IMR-90 (cell line): ENCODE measurements at places on chromosomes 6 and 20. TPM values are rescaled to one million over a fixed set of nuclear protein-coding genes. Genes with fewer than 3 reads are reported as not detected.

GRCh38 chr20:16953858-16954257 lies 205.7 kb downstream of the OTOR start:
- H3K27me3 ChIP-seq: peaks cover 2% of the 10 kb centered on the region; the same call in 1 of the 2 replicates
- no peaks in the 10 kb centered on the region for H3K4me1 ChIP-seq
- H3K4me3 ChIP-seq: no peak overlapping the region
- no peak overlapping the region for H3K27ac ChIP-seq
- no peak for DNase-seq

DNA sequence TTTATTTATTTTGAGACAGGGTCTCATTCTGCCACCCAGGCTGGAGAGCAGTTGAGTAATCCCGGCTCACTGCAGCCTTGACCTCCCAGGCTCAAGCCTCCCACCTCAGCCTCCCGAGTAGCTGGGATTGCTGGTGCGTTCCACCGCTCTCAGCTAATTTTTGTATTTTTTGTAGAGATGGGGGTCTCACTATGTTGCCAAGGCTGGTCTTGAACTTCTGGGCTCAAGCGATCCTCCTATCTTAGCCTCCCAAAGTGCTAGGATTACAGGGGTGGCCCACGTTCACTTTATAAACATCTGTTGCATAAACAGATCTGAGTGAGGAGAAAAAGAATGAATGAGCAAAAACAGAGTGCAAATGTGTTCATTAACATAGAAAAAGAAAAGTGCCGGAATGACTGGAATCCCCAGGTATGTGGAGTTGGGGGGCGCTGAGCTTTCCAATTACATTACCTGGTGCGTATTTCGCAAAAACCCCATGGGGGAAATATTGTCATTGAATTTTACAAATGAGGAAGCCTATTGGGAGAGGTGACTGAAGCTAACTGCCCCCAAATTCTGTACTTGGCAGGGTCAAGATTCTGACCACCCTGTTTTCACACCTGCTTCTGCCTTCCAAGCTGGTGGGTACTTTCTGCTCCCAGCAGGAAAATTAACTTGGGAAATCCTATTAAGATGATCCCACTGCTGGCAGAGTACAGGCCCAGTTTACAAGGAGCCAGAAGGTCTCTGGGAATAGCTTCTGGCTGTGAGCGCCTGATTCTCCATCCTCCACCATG lies 207.7 kb upstream of the JARID2 start:
- H3K36me3 ChIP-seq: no peaks in the 10 kb centered on the region
- H3K27ac ChIP-seq: no peak overlapping the region
- DNase-seq: no peak

GRCh38 chr6:147643341-147644200 lies 135.1 kb downstream of the SAMD5 start:
- no peak for DNase-seq
- H3K36me3 ChIP-seq: no peaks in the 10 kb centered on the region
- H3K27me3 ChIP-seq: no peaks in the 10 kb centered on the region
- H3K4me3 ChIP-seq: no peak overlapping the region
- peaks cover 9% of the 10 kb centered on the region for H3K4me1 ChIP-seq
- no peak overlapping the region for H3K27ac ChIP-seq

- H3K4me3 ChIP-seq: no peak overlapping the region
- DNase-seq: no peak
- no peaks in the 10 kb centered on the region; the same call in 1 of the 2 replicates for H3K4me1 ChIP-seq
- H3K27me3 ChIP-seq: no peaks in the 10 kb centered on the region
- H3K36me3 ChIP-seq: 0 out of 2 replicates have a peak, but pooled peaks cover 2% of the 10 kb centered on the region
- no peak overlapping the region for H3K27ac ChIP-seq
Measured at GRCh38 chr6:13472976-13473767, 14.2 kb downstream of the GFOD1 start.

GRCh38 chr20:18727032-18727508 lies 86.5 kb upstream of the SCP2D1 start:
- no peak overlapping the region for H3K4me3 ChIP-seq
- H3K4me1 ChIP-seq: no peaks in the 10 kb centered on the region
- H3K27me3 ChIP-seq: no peaks in the 10 kb centered on the region
- DNase-seq: no peak

DNA sequence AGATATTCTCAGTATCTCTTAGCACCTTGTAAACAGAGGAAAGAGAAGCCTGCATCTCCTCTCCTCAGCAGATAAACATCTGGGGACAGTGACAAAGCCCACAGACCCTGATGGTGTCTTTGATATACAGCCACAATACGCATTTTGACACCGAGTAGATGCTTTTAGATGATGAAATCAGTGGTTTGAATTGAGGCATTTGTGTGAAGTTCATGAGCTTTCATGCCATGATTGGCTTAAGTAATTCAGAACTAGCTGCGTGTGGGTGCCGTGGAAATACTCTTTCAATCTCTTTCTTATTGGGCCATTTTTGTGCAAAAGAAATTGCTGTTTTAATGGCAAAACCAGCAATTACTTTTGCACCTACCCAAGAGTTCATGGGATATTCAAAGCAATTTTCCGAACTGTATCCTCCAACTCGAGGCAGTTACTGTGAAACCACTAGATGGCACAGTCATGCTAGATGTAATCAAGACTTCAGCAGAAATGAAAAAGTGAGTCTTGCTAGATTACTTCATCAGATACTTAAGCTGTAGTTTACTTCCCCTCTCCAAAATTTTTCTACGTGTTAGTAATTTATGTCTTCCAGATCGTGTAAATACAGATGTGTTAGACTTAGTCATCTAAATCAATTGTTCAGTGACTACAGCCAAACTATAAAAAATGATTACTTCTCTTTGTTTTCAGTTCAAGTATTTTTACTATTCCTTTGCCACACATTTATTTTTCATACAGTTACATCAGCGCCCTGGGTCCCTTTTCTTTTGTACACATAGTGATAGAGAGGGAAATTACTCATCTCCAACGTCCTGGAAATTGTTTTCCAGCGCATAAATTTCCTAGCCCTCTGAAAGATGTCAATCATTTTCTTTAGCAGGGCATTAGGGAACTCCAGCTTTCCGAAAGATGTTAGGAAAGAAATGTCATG lies 49.4 kb downstream of the IYD start:
- no peaks in the 10 kb centered on the region; the same call in 1 of the 2 replicates for H3K4me1 ChIP-seq
- peak; percentile 84 for DNase-seq
- no peaks in the 10 kb centered on the region for H3K36me3 ChIP-seq
- H3K27ac ChIP-seq: no peak overlapping the region
- H3K4me3 ChIP-seq: no peak overlapping the region

GRCh38 chr6:29628419-29629281 lies 4.3 kb downstream of the GABBR1 start:
- H3K36me3 ChIP-seq: peaks cover 2% of the 10 kb centered on the region; the same call in 1 of the 2 replicates
- H3K27me3 ChIP-seq: no peaks in the 10 kb centered on the region
- peak; percentile 73 for DNase-seq
- peak overlapping the region; percentile 63 for H3K4me3 ChIP-seq

GRCh38 chr6:42467651-42468050 lies 15.9 kb upstream of the TRERF1 start:
- no peaks in the 10 kb centered on the region for H3K4me1 ChIP-seq
- no peaks in the 10 kb centered on the region for H3K36me3 ChIP-seq
- H3K27me3 ChIP-seq: no peaks in the 10 kb centered on the region
- no peak overlapping the region for H3K27ac ChIP-seq

- peaks cover 46% of the 10 kb centered on the region for H3K4me1 ChIP-seq
- no peaks in the 10 kb centered on the region for H3K36me3 ChIP-seq
- DNase-seq: peak; percentile 43
- H3K4me3 ChIP-seq: no peak overlapping the region
- H3K27ac ChIP-seq: peak overlapping the region; percentile 40; the same call in 1 of the 2 replicates
- no peaks in the 10 kb centered on the region for H3K27me3 ChIP-seq
Measured at GRCh38 chr6:169161572-169162167, 92.0 kb downstream of the THBS2 start.

- no peaks in the 10 kb centered on the region for H3K4me1 ChIP-seq
- no peaks in the 10 kb centered on the region for H3K36me3 ChIP-seq
- DNase-seq: no peak
- no peak overlapping the region for H3K4me3 ChIP-seq
Measured at GRCh38 chr20:59817846-59818615, 115.4 kb downstream of the SYCP2 start.

DNA sequence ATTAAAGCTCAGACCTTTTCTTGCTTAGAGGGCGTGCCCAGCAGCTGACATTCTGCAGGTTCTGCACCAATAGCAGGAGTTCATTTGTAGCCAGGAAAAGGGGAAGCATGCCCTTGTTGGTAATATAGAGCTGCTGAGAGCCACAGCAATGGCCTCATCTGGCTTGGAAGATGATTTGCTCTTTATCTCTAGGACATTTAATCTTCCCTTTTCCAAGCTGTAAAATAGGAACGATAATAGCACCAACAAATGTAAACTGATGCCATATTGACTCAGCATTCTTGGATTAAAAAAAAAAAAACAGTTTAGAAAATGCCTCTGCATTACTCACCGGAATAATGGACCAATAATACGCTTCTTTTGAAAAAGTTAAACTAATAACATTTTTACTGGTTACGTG lies 93.4 kb upstream of the SLC2A12 start:
- peaks cover 4% of the 10 kb centered on the region for H3K4me1 ChIP-seq
- H3K36me3 ChIP-seq: no peaks in the 10 kb centered on the region
- peak overlapping the region; percentile 36; the same call in 1 of the 2 replicates for H3K27ac ChIP-seq
- peak; percentile 75 for DNase-seq
- no peak overlapping the region for H3K4me3 ChIP-seq

- no peak overlapping the region for H3K4me3 ChIP-seq
- H3K36me3 ChIP-seq: no peaks in the 10 kb centered on the region
- peak; percentile 12 for DNase-seq
- 0 out of 2 replicates have a peak, but pooled peaks cover 2% of the 10 kb centered on the region for H3K4me1 ChIP-seq
Measured at GRCh38 chr6:112594886-112595594, 247.9 kb downstream of the RFPL4B start.

- H3K27me3 ChIP-seq: no peaks in the 10 kb centered on the region
- DNase-seq: no peak
- no peak overlapping the region for H3K4me3 ChIP-seq
- peaks cover 10% of the 10 kb centered on the region for H3K4me1 ChIP-seq
- H3K36me3 ChIP-seq: peaks cover 33% of the 10 kb centered on the region
Measured at GRCh38 chr6:42239333-42239732, 21.7 kb upstream of the MRPS10 start.

DNA sequence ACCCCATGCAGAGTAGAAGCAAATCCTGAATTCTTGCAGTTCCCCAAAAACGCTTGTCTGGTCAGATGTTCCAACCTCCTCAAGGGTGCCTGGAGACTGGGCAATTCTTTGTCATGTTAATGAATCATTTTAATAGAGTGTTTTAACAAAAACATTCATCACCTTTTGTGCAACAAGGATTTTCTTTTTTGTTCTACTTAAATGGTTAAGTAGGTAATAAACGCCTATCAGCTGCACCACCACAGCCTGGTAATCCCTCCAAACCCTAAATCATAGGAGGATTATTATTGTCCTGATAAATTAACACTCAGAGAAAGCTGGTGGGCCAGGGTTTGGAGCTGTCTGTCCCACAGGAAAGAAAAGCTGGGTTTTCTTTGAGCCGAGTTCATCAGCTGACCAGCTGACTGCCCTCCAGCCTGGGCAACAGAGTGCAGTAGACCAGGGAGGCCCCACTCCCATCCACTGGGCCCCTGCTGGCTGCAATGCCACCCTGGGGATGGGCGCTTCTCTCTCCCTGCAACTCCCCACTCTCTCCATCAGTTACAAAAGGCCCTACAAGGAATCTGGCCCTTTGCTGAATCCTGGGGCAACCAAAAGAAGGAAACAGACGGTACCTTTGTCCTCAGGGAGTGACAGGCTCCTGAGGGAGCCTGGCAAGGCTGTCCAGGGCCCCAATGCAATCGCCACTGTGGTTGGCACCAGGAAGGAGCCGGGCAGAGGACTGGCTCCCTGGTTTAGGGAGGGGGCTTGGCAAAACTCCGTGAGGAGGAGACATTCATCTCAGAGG lies 23.1 kb upstream of the BMP7 start:
- H3K4me1 ChIP-seq: peaks cover 2% of the 10 kb centered on the region; the same call in 1 of the 2 replicates
- no peak overlapping the region for H3K4me3 ChIP-seq
- DNase-seq: peak; percentile 9
- H3K27me3 ChIP-seq: peaks cover 17% of the 10 kb centered on the region
- H3K27ac ChIP-seq: no peak overlapping the region
- no peaks in the 10 kb centered on the region for H3K36me3 ChIP-seq

DNA sequence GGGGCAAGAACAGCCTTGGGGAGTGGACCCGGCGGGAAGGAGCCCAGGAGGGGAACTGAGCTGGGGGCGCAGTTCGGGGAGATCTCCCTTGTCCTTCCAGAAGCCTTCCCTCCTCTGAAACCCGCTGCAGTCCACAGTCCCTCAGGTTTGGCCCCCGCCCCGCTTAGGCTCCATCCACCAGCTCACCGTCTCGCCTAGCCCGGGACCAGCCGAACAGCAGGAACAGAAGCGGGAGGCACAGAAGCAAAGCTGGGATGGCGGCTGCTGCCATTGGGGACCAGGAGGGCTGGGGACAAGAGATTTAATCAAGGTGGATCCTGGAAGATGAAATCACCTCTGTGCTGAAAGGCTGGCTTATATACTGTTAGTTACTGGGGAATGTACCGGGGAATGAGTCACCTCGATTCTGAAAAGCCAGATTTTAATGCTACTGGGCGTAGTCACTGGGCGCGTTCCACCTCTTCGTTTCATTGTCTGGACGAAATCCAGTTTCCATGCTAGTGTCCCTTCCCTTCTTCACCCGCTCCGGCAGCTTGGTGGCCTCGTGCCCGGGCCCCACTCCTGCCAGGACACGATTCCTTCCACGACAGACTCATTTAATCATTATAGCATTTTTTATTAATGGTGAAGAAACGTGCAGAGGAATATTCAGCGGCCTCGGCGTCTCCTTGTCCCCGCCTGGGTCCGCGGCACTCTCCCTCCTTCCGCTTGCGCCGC lies at the start of gene RAET1L:
RAET1L (minus strand) TSS at position 332 of the 717 bp plus-strand sequence; CDS start at position 271, 61 bp downstream.
- DNase-seq: peak; percentile 45
- H3K27ac ChIP-seq: no peak within 1 kb of the TSS
- peak within 1 kb of the TSS; percentile 15; the same call in 1 of the 2 replicates for H3K4me3 ChIP-seq
- peaks cover 3% of the 10 kb centered on the region; the same call in 1 of the 2 replicates for H3K4me1 ChIP-seq
- H3K36me3 ChIP-seq: no peaks in the 10 kb centered on the region

DNA sequence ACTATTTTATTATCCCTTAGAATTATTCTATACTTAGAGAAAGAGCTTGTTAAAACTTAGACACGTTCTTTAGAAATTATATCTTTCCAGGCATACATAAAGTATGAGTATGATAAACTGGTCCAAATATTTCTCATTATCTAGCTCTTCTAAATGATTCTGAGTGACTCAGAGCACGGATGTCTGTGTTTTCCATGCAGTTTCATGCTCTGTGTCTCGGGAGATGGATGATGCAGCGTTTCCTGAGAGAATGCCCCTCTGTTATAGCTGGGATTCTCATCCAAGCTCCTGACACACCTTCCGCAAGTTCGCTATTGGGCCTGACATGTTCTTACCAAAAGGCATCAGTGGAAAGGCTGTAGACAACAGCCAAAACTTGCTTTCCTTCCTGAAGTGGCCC lies 19.3 kb downstream of the SIRT5 start:
- H3K27ac ChIP-seq: no peak overlapping the region
- H3K4me3 ChIP-seq: no peak overlapping the region
- DNase-seq: peak; percentile 66
- H3K36me3 ChIP-seq: peaks cover 20% of the 10 kb centered on the region
- H3K4me1 ChIP-seq: peaks cover 2% of the 10 kb centered on the region; the same call in 1 of the 2 replicates
- H3K27me3 ChIP-seq: no peaks in the 10 kb centered on the region

Gene BPIFB2
- not detected in 2 replicates for total RNA-seq

Gene KCNK15
- not detected in 2 replicates for total RNA-seq

Gene LY86
- not detected in 2 replicates for total RNA-seq

Gene EPHA7
- not detected in 2 replicates for total RNA-seq

Gene VWA7
- under 0.01 and 0.28 TPM in 2 replicates for total RNA-seq
